ENCODE measurements at places on chromosomes 12 and 14.

GRCh38 chr14:61535032-61535431, 160.3 kb upstream of the HIF1A start:
- no peak for DNase-seq

GRCh38 chr14:89576960-89577359, 159.9 kb upstream of the FOXN3 start:
- DNase-seq, result no peak

- no peak for DNase-seq
Measured at GRCh38 chr12:13230500-13230899, 34.0 kb downstream of the EMP1 start.

GRCh38 chr12:6777386-6777785, 5.1 kb downstream of the LAG3 start:
- DNase-seq, result no peak

GRCh38 chr12:128978067-128978466, 124.8 kb downstream of the GLT1D1 start:
- no peak for DNase-seq

DNA sequence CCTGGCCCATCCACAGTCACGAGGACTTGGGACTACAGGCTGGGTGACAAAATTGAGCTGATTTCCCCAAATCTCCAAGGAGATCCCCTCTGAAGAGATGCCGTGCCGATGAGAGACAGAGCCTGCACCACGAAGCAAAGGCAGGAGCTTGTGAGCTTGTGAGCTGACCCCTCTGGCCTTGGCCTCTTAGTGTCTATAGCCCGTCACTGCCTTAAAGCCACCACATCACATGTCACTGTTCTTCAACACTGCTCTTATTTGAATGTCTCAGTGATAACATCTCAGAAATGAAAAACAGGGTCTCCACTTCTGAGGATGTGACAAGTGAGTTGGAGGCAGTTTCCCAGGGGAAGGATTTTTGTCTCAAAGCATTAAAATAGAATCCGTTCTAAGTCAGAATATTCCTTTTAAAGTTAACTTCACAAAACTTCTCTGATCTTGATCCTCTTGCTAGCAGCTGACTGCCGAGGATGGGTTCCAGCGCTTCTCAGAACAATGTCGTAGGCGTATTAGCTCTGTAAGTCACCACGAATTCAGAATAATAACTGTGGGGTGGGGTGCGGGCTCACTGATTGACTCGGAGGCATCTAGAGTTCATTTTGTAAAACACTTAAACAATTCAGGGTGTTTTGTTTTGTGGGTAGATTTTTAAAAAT, 37.5 kb downstream of the CHST11 start:
- DNase-seq, result no peak

DNA sequence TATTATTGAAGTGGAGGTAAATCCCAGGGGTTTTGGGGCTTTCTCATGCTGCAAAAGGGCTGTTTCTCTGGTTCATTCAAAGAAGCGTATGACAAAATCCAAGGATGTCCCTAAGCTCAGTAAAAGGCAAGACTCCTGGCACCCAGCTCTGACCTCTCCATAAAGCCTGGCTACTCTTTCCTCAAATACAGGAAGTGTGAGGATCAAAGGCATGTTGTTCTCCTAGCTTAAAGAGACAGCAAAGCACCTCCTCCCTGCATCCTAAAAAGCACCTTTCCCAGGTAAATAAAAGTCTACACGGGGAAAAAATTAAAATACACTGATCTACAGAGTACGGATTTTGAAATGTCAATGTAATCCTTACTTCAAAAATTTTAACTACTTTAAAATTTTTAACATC, 118.6 kb downstream of the LMNTD1 start:
- no peak for DNase-seq

GRCh38 chr14:75979071-75979571, 2.7 kb downstream of the TGFB3 start:
- no peak for DNase-seq

DNA sequence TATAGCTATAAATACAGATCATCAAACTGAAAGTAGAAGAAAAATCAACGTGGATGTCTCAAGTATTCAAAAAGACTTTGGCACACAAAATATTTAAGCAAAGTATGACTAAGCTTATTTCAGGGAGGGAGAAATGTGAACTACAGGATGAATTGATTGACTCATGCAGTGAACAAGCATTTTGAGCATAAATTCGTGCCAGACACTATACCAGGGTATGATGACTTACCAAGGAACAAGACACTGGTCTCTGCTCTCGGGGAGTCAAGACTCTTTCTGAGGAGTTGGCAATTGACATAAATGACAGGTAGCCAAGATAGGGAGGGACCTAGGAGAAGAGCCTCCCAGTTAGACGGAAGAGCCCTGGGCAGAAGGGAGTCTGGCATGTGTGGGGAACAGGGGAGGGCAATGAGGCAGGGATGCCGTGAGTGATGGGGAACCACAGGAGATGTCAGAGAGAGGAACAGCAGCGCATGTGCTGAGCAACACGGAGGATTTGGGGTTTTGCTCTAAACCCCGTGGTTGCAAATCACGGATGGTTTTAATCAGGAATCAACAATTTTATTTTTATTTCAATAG, 115.2 kb downstream of the TMEM132D start:
- DNase-seq, result no peak

DNA sequence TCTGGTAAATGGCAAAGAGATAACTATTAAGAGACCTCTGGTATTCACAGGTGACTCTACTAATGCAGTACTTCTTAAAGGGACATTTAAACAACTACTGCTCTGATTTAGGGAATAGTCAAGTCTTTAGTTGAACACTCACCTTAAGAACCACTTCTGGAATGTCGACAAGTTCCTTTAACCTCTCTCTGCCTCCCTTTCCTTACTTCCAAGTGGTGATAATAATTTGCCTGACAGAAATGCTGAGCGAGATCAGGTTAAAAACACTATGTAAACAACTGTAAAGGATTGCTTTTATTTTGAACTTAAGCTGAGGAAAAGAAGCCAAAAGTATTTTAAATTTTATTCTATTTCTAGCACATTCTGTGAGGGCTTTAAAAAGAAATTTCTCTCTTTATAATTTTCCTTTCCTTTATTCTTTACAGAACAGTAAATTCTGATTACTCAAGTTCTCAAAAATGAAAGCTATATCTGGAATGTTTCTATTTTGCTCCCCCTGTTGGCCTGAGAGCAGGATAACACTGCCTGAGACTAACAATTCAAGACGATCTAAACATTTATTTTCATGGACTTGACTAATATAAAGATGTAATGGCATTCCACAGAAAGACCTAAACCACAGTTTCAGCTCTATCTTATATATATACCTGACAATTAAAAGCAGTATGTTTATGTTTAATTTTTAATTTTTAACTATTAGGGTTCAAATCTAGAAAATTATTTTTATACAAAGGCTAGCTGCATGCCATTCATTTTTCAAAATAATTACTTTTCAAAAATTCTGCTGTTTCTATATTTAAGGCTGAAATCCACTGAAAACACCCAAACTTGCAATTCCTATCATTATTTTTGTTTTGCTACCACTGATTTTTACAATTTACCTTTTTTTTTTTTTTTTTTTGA, 29.2 kb downstream of the ZCCHC8 start:
- no peak for DNase-seq
